Stimulated activated CD8-positive, alpha-beta memory T cell treated with anti-CD3 and anti-CD28 coated beads, Interleukin-2, amount 100 ng/mL, for 1 hour (primary cell): ENCODE measurements at places on chromosomes 5 and 9.

GRCh38 chr5:87339986-87340385 lies 72.3 kb downstream of the RASA1 start:
- no peak for DNase-seq

DNA sequence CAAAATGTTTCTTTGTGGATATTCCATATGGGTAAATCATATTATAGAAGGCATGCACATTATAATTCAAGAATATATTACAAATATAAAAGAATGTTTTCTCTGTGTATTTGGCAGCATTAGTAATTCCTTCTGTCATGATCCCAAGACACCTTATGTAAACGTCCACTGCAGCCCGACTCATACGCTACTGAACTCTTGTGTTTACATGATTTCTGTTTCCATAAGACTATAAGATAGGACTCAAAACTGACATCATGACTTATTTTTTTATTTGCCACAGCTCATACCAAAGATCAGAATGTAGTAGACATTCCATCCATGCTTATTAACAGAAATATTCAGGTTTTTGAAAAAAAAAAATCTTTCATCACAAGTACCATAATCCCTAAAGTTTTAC lies 234.1 kb downstream of the AP3B1 start:
- no peak for DNase-seq

DNA sequence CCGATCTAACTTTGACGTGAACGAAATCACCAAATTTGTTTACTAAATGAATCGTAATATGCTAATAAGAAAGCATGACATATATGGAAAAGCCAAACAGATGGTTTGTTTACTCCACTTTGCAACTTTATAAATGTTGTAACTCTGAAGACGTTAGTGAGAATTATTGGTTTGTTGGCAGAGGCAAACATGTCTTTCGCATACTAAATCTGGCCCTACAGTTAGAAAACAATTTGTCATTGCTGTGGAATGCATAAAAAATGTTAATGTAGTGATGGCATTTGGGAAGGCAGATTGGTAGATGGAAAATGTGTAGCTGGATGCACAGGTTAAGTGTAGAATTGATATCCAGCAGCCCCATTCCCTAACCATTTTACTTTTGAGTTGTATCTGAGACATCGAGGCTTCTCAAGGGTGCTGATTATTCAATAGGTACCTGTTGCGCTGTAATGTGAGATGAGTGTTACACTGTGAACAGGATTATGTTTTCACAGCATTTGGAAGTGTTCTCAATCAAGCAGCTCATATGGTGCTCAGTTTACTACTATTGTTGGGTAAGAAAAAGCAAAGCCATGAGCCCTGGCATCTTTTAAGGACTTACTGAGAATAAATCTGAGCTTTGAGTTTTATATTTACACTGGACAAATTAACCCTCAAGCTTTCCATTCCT lies 444.8 kb downstream of the BNC2 start:
- DNase-seq = no peak

DNA sequence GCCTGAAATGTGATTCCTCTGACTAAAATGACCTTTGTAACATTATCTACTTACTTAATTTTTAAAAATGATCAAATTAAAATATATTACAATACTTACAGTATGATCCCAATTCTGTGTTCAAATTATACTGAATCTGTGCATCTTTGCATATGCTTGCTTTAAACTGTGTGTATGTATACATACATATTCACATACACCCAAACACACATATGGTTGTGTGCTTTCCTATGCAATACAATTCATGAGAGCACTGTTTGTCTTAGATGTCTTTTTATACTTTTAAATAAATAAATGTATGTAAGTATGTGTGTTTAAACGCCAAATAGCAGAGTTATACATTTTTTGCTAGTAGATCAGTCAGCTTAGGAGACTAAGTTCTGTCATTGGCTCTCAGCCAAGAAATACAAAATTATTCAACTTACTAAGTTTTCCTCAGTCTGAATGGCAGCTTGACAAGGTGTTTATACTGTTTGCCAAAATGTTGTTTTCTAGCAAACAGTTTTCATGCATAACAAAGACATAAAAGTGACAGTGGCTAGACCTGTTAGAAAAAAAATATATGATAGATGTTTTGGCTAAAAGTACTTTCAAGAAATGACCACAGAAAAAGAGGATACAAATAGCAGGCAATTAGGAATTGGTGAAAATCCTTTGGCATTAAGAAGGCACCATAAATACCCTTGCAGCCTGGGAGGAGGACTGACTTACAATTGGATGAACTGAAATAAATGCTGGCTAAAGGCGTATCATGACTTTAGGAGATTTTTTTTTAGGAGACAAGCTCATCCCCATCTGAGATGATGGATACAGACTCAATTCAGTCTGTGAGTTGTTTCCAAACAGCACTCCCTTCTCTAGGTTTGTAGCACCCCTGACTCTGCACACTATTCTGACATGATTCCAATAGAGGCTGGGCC lies 7.9 kb downstream of the TICAM2 start:
- no peak for DNase-seq

GRCh38 chr9:37061768-37062167 lies 27.7 kb upstream of the PAX5 start:
- DNase-seq = no peak

- no peak for DNase-seq
Measured at GRCh38 chr5:28216939-28217360, 1178.6 kb upstream of the CDH9 start.

- DNase-seq = no peak
Measured at GRCh38 chr9:126248680-126249079, 77.9 kb upstream of the MVB12B start.

DNA sequence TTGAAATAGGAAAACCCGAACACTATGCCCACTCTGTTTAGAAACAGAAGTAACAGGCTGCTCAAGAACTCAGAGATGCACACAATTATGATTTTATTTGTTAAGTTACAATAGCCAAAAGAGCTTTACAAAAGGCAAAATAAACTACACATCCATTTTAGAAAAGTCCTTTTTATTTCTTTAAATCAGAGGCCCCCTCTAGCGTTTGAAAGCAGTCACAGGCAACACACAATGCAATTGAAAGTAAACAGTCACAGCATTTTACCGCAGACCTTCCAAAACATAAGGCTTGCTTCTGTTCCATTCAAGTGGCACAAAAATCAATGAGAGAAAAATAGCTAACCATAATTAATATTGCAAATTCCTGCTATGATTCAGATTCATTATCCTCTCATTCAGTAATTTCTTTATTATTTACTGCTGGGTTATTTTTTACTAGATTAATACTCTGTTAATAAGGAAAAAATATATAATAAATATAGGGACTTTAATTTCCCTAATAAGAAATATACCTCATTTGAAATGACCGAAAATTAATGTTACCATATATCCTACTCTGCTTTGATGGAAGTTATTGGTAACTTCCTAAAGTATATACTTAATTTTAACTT lies 78.3 kb downstream of the CEP120 start:
- DNase-seq = no peak

DNA sequence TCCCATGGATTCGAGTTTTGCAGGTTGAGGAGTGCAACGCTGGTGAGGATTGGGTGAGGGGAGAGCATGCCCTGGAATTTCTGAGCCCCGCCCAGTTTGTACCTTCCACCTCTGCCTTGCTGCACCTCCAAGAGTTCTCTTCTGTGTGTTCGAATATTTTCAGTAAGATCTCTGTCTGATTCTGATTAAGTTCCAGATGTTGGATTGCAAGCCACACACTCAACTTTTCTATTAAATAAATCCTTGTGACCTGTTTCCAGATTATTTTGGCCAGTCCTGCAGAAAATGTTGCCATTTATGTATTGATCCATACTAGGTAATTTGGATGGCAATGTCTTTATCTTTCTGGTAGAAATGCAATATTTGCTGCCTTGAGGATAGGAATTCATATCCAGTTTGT lies 54.1 kb downstream of the IL31RA start:
- DNase-seq = no peak

DNA sequence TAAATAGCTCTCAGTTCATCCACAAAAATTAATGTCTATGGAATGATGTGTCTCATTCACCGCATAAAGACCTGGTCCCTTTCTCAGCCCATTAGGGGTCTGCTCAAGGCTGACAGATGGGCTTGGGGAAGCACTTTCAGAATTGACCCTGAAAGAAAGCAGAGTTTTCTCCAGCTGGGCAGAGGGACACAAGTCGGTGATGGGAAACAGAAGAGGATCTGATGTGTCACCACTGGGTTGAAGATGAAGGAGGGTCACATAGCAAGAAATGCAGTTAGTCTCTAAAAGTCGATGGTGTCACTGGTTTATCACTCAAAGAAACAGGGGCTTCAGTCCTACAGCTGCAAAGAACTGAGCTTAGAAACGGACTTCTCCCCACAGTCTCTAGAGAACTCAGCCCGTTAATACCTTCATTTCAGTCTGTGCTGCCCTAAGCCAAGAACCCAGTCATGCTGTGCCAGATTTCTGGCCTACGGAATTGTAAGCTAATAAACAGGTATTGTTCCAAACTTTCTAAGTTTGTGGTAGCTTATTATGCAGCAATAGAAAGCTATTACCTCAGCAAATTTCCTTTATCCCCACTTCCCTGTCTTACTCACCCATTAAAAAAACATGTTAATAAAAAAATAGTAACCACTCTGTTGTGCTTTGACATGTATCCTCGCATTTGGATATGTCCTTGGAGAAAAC lies 64.6 kb downstream of the ADAMTS12 start:
- no peak for DNase-seq

DNA sequence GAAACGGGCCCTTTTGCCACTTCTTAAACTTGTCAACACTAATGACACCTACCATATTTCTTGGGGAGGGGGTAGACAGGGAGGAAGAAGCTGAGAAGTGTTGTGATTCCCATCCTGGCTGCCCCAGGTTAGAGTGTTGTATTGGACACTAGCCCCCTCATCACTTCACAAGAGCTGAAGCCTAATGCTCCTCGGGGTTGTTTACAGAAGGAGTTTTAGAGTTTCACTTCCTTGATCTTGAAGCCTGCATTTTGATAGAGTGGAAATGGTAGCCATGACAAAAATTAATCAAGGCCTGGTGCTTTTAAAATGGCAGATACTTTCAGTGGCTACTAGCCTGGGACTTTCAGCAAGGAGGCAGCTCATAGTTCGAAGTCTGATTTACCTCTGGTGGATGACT lies 11.0 kb upstream of the FAM120AOS start:
- DNase-seq = no peak

GRCh38 chr9:108671176-108671575 lies 184.6 kb downstream of the ACTL7B start:
- no peak for DNase-seq

DNA sequence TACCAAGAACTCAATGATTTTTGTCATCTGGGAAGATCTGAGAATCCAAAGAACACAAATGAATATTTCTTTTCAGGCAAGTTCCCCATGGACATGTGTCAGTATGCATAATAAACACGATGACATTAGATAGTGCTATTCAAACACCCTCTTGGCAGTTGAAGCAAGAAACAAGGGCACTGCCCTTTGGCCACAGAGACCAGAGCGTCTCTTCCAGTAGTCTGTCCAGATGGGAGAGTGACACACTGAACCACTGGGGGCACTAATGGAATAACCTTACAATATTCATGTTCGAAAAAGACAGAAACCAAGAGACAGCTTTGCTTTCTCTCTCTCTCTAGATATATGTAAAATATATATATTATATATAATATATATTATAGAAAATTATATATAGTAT lies 301.9 kb downstream of the CTNND2 start:
- no peak for DNase-seq

DNA sequence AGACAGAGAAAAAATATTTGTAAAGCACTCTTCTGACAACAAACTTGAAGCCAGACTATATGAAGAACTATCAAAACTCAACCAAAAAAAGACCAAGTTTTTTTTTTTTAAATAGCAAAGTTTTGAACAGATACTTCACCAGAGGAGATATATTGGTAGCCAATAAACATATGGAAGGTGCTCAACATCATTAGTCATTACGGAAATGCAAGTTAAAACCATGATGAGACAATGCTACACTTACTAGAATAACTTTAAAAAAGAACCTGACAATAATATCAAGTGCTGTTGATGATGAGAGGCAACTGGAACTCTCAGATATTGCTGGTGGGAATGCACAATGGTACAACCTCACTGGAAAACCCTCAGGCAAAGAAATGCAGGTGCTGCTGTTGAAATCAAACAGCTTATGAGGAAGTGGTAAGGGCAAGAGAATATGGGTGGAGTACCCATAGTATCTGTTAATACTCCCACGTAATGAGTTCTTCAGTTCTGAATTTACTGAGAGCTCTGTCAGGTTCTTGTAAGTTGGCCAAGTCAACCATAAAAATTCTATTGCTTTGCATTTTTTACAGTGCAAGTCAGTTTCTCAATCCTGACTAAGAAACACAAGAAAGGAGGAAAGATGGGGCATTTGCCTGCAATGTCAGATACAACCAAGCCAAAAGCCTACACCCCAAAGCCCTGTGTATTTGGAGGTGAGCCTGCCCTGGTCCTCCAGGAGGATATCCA lies 87.3 kb upstream of the GNAQ start:
- DNase-seq = no peak

DNA sequence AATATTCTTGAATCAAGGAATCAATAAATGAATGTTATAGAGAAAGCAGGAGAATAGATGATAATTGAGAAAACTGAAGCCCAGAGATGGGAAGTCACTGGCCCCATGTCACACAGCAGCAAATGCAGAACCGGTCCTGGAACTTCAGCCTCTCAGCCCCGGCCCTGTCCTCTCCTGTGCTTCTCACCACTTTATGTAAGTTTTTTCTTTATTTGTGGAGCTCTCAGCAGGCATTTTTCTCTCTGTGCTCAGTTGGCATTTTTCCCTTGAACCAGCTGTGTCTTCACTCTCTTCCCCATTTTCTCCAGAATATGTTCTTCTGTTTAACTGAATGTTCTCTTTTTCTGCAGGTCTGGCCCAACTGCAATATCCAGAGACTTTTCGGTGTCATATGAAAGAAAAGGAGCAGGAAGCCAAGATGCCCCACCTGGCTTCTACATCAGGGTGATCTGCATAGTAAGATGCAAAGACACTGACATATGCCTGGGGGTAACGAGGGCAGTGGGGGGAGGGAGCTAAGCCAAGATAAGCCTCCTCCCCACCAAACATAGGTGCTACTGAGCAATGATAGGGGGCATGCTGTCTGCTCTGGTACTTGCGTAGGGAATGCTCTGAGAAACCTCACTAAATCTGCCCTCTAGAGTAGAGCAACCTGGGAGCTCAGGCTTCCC lies 12.8 kb upstream of the LCP2 start:
- DNase-seq = no peak

- no peak for DNase-seq
Measured at GRCh38 chr9:109005678-109006077, 7.6 kb downstream of the CTNNAL1 start.

GRCh38 chr9:94081435-94081834 lies 2.8 kb upstream of the PTPDC1 start:
- no peak for DNase-seq

GRCh38 chr5:133907075-133907474 lies 61.4 kb downstream of the C5orf15 start:
- no peak for DNase-seq

GRCh38 chr5:157888814-157889532 lies 30.0 kb upstream of the CLINT1 start:
- no peak for DNase-seq

GRCh38 chr5:19928562-19929421 lies 59.2 kb downstream of the CDH18 start:
- no peak for DNase-seq
